Spinal cord (tissue), 10 donors: ENCODE measurements at places on chromosomes 16 and 17. TPM values are rescaled to one million over a fixed set of nuclear protein-coding genes. Genes with fewer than 3 reads are reported as not detected.

LLGL1 gene
- total RNA-seq = 53.2 TPM

DNA sequence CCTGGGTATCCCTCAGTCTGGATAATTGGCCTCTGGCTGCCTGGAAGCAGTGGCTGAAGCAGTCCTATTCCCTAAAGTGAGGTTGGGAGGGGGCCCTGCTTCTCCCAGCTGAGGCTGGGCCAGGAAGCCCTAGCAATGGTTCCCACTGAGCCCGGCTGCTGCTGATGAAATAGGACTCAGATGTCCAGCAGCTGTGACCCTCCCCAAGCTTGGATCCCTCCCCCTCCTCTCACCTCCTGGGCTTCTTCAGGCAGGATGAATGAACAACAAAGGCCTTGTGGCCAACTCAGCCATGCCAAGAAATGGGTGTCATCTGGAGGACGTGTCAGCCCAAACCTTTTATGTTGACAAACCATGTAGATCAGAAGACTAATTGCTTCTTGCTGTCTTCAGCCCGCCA lies 42.0 kb downstream of the AXIN2 start:
- H3K4me3 ChIP-seq = no peak overlapping the region
- H3K27ac ChIP-seq = no peak overlapping the region
- peaks cover 26% of the 10 kb centered on the region for H3K4me1 ChIP-seq
- no peaks in the 10 kb centered on the region for H3K27me3 ChIP-seq

WFDC1 gene
- 9.3 TPM for total RNA-seq

CPNE7 gene
- 20.9 TPM for total RNA-seq
